Spinal cord (tissue), 10 donors: ENCODE measurements at places on chromosomes 12 and 14. TPM values are rescaled to one million over a fixed set of nuclear protein-coding genes. Genes with fewer than 3 reads are reported as not detected.

GRCh38 chr14:35867280-35867629 is 41.1 kb downstream of the BRMS1L start:
- DNase-seq = no peak

The PMCH gene
- total RNA-seq = not detected

The AP4S1 gene
- 16.5 TPM for total RNA-seq

- DNase-seq = no peak
These were observed 368.4 kb downstream of the ATP23 start for GRCh38 chr12:58309806-58310205.

GRCh38 chr12:1814266-1814665 is 6.1 kb upstream of the LRTM2 start:
- no peak for DNase-seq

DNA sequence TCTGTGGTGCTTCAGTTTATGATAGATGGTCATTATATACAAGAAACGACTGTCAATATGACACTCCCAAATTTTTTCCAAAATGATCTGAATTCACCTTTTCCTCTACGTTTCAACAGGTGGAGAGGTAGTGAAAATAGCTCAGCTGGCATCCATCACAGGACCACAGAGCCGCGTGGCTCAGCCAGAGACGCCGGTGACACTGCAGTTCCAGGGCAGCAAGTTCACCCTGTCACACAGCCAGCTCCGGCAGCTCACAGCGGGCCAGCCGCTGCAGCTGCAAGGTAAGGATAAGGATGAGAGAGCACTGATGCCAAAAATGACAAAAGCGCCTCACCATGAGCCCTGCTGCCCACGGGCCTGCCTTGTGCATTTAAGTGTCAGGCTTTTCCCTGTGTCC is 73.9 kb downstream of the EP400 start:
- DNase-seq = no peak

DNA sequence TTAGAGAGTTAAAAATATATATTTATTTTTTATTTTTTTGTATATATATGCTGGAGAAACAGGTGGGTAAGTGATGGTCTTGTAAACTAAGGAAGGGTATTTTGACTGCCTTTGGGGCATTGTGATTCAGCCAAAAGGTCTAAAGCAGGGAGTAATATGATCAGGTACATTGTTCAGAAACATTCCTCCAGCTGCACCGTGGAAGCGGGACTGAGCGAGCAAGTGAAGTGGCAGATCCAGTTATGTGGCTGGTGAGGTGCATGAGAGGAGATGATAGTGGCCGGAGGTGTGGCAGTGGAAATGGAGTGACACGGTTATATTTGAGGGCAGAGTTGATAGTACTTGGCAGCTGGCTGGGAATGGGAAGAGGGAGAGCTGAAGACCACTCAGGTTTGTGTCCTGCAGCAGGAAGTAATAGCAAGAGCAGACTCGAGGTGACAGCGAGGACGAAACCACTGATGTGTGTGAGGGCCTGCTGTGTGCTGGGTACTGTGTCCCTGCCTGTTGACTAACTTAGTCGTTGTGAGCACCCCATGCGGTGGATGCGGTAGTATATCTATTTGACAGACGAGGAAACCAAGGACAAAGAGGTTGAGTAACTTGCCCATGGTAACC is 39.2 kb downstream of the EID3 start:
- no peak for DNase-seq

GRCh38 chr12:63752841-63753240 is 26.9 kb upstream of the RXYLT1 start:
- no peak for DNase-seq

The P2RX2 gene
- total RNA-seq = 0.30 TPM

DNA sequence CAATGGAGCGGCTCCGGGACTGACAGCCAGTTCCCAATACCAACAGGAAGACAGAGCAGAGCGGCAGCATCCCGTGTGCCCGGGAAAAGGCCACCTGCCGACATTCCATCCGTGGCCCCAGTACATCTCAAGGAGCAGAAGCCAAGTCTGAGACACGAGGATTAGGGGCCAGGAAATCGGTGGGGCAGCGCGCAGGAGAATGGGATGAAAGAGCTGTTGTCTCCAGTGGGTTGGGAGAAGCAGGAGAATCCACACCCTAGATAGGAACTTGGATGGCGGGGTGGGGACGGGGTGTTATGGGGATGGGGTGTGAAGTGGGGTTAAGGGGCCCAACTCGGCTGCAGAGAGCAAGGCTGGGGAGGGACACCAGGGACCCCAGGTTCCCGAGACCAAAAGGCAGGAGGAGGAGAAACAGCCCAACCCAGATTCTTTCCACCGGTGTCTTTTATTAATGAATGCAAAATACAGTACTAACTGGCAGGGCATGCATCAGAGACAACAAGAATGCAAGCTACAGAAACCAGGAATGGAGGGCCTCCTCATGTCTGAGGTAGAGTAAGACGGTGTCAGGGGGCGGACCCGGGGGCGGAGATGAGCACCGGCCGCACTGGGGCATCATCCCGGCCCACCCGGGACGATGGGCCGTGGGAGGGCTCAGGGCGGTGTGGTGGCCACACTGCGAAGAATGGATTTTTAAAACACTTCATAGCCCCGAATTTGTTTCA is 50.3 kb downstream of the BEGAIN start:
- DNase-seq = no peak

- DNase-seq = no peak
These were observed 158.7 kb downstream of the EGLN3 start for GRCh38 chr14:33792009-33792719.

GRCh38 chr14:104361101-104361591 is 218.4 kb upstream of the C14orf180 start:
- DNase-seq = no peak

- DNase-seq = no peak
These were observed 7.9 kb downstream of the ZNF385A start for GRCh38 chr12:54376596-54376995.

GRCh38 chr14:24428628-24429394 is 657 bp downstream of the CBLN3 start:
- DNase-seq = no peak

The TSPAN9 gene
- total RNA-seq = 28.3 TPM

The GPR132 gene
- total RNA-seq = 0.69 TPM

- peak; percentile 19 for DNase-seq
These were observed at the start of gene CLMN for GRCh38 chr14:95319312-95320077. Gene CLMN (minus strand): TSS chr14:95319908. CDS start chr14:95319792, 116 bp downstream.

GRCh38 chr14:104383996-104384775 is 195.4 kb upstream of the C14orf180 start:
- no peak for DNase-seq

The GARIN6 gene
- not detected for total RNA-seq

GRCh38 chr14:46369391-46369790 is 282.2 kb downstream of the RPL10L start:
- no peak for DNase-seq

The LYZ gene
- total RNA-seq = 156 TPM

The CHGA gene
- 25.3 TPM for total RNA-seq

- no peak for DNase-seq
These were observed 6.2 kb upstream of the CPNE8 start for GRCh38 chr12:38911611-38912010.

The RNFT2 gene
- total RNA-seq = 15.3 TPM

DNA sequence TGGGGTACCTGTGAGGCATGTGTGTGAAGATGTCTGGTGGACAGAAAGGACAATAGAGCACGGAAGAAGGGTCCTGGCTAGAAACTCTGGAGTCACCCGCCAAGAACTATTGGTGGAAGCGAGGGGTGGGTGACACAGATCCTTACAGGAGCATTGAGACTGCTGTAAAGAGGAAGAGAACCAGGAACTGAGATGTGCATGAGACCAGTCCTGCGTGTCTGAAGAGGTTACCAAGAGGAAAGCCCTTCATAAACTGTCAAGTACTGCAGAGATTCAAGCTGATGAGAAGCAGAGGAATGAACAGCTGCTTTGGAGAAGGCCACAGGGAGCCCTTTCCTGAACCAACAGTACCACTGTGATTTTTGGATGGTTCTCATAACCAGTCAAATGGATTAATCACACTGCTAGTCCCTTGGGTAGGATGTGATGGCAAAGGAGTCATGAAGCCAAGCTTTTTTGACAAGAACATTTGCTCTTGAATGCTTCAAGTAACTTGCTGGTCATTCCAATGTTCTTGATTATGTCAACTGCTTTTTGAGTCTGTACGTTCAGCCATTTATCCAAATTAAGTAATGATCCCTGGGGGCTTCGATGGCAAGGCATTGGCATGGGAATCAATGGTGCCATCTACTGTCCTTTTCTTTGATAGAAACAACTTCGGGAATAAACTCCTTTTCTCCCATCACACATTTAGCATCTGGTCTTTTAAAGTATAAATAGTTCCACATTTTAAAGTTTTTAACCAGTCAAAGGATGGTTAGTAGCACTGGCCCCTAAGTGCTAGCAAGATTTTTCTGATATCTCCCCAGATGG is 42.9 kb downstream of the GPR135 start:
- DNase-seq = no peak

DNA sequence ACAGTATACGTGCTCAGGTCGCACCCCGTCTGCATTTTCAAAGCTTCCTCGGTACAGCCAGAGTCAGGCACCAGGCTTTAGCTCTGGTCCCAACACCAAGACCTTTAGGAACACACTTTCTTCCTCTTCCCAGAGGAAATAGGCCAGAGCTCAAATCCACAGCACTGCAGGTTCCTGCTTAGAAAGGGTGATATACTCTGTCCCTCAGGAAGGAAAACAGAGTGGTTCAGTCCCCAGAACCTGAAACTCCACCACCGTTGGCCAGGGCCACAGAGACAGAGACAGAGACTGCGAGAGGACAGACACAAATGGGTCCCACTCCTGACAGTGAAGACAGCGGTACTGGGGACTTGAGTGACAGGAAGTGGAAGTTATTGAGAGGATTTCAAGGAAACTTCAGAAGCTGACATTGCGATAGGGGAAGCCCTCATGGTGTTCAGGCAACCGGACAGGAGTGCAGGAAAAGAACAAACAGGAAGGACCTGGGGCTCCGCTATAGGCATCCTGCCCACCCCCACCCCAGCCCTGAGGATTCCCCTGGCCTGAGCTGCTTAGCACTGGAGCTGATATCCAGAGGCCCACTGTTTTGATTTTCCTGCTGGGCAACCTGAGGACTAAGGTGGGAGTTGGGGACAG is 5.5 kb upstream of the KRT8 start:
- no peak for DNase-seq

The LRFN5 gene
- 30.9 TPM for total RNA-seq

DNA sequence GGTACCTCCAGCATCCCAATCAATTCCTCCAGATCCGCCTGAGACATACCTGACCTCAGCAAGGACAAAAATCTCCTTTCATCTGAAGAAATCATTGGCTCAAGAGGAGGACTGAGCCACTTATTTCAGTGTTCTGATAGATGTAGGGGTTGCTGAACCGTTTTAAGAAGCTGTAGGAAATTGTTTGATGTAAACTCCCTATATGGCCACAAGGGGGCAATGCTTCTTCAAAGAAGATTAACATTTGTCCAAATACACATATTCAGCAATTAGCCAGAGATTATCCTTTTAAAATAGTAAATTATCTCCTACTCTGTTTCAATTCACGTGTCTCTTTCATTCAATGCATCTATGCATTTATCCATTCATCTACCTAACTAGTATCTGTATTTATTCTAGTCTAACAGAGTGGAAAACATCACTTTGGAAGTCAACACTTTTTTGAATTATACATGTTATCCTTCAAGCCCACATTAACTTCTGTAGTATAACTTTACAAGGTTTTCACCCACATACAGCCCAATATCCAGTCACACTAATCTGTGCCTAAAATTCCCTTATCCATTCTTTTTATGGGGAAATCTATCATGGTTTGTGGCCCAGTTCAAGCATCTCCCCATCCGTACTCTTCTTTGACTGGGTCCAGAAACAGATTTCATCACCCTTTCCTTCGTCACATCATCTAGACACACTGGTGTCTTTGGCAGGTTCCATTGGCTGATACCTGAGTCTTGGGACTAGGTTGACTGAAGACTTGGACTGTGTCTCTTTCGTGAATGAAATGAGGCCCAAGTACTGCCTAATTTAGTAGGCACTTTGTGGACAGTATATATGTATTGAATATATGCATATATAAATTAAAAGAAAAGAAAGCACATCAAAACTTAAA is 411.0 kb upstream of the OR4E1 start:
- no peak for DNase-seq

DNA sequence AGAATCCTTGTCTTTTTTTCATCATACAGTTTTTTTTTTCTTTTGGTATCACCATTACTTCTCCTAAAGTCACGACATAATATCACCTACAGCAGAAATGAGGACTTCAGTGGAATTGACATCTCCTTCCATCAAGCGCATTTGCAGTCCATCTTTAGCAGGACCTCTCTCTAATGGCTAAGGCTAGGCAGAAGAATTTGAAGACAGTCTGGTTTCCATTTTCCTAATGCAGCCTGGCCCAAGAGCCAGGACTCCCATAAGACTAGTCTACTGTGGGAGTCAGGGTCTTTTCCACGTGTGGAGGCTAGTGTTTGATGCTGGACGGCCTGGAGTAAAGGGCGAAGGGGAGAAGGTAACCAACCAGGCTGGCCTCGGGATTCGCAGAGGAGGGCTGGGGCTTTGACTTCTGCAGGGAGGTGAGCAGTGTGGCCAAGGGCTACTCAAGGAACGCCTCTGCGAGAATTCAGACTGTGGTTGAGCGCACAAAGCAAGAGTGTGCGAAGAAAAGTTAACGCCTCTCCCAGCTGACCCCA is 769 bp upstream of the ZNF740 start:
- DNase-seq = no peak

DNA sequence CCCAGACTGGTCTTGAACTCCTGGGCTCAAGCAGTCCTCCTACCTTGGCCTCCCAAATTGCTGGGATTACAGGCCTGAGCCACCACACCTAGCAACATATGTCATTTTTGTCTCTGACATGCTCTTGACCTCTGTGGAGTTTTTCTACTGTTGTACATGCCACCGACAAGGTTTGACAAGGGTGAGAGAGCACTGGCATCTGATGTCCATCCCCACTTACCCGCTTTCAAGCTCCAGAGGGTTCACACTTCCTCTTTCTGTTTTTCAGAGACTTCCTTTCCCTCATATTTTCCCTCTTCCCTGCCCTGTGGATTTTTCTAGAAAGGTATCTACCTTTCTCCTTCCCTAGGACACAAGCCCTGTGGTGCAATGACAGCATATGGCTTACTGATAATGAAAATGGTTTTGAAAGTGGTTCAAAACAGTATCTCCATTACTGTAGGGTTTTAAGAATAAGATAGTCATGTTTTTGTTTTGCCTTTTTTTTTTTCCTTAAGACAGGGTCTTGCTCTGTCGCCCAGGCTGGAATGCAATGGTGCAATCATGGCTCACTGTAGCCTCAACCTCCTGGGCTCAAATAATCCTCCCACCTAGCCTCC is 27.7 kb upstream of the PLEKHG3 start:
- DNase-seq = no peak

The CELA1 gene
- total RNA-seq = not detected

DNA sequence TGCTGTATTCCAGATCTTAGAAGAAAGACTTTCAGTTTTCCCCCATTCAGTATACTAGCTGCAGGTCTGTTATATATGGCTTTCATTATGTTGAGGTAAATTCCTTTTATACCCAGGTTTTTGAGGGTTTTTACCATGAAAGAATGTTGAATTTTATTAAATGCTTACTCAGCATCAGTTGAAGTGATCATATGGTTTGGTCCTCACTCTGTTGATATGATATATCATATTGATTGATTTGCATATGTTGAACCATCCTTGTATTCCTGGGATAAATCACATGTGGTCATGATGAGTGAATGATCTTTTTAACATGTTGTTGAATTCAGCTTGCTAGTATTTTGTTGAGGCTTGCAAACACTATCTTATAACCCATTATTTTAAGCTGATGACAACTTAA is 96.7 kb downstream of the TRMT5 start:
- no peak for DNase-seq
